GM12891 (cell line): ENCODE measurements at places on chromosomes 4 and X.

- DNase-seq = peak; percentile 16
These were observed 52.8 kb downstream of the GPRIN3 start for GRCh38 chr4:89254847-89255246.

DNA sequence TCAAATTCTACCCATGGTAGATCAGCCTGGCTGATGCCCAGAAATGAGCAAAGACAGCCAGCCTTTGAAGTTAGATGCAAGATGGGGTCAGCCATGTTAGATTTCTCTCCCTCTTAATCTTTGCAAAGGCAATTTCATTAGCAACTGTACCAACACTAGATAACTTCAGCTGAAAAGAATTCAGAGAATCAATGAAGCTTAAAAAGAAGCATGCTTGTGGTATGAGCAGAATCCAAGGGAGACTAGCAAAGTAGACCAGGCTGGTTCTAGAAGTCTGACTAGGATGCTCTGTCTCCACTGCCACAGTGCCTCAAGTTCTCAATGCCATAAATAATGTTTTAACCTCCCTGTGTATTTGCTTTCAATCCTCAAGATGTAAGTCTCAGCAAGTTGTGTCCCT, 247.3 kb downstream of the SLC7A11 start:
- DNase-seq = no peak

- no peak for DNase-seq
These were observed 36.3 kb upstream of the ZFX start for GRCh38 chrX:24113181-24113580.

GRCh38 chr4:121380776-121381462, at the start of gene QRFPR:
TSS of gene QRFPR (minus strand) at chr4:121381018. CDS start at chr4:121380647, 371 bp downstream.
- no peak for DNase-seq

- no peak for DNase-seq
These were observed 116.2 kb downstream of the GATB start for GRCh38 chr4:151644622-151645021.

- no peak for DNase-seq
These were observed 45.1 kb downstream of the DTHD1 start for GRCh38 chr4:36326476-36327029.

DNA sequence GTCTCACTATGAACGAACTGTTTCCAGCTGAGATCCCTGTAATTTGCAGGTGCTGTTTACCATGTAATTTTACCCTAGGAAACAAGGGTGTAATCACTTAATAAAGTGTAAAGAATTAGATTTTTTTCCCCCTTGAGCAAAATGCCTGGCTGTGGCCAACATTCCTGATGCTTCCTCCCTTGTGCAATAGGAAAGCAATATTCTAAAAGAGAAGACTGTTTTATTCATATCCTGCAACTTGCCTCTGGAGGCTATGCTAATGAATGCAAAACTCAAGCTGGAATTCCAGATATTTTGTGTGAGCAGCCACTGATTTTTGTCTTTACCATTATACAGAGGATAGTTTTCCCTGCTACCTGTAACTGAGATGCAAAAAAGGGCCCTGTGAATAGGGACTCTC, 98.0 kb downstream of the AWAT2 start:
- DNase-seq = no peak

- DNase-seq = peak; percentile 25
These were observed 26.5 kb upstream of the XIAP start for GRCh38 chrX:123833387-123833786.

DNA sequence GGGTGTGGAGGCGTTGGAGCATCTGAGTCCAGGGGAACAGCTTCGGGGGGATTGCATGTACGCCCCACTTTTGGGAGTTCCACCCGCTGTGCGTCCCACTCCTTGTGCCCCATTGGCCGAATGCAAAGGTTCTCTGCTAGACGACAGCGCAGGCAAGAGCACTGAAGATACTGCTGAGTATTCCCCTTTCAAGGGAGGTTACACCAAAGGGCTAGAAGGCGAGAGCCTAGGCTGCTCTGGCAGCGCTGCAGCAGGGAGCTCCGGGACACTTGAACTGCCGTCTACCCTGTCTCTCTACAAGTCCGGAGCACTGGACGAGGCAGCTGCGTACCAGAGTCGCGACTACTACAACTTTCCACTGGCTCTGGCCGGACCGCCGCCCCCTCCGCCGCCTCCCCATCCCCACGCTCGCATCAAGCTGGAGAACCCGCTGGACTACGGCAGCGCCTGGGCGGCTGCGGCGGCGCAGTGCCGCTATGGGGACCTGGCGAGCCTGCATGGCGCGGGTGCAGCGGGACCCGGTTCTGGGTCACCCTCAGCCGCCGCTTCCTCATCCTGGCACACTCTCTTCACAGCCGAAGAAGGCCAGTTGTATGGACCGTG, 2.2 kb downstream of the AR start:
- DNase-seq = no peak

DNA sequence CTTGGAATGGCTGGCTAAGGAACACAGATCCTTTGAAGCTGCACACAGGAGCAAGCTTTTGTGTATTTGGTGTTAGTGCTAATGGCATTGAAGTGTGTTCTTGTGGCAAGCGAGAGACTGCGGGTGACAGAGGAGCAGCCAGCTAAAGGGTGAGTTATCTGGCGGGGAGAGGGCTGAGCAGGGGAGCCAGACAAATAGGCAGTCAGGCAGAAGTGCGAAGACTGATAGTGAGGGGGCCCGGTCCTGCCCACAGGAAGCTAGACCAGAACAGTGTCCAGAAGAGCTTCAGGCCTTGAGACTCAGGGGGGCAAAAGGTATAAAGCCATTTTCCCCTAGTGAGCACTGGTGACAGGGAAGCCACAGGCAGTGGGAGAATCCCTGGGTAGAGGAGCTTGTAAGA, 49.6 kb upstream of the MAMLD1 start:
- no peak for DNase-seq

GRCh38 chrX:2632533-2633504, 58.3 kb upstream of the CD99 start:
- no peak for DNase-seq

- no peak for DNase-seq
These were observed 110.6 kb upstream of the ITM2A start for GRCh38 chrX:79477691-79478090.

GRCh38 chr4:140800666-140801065, 44.5 kb upstream of the TBC1D9 start:
- no peak for DNase-seq

DNA sequence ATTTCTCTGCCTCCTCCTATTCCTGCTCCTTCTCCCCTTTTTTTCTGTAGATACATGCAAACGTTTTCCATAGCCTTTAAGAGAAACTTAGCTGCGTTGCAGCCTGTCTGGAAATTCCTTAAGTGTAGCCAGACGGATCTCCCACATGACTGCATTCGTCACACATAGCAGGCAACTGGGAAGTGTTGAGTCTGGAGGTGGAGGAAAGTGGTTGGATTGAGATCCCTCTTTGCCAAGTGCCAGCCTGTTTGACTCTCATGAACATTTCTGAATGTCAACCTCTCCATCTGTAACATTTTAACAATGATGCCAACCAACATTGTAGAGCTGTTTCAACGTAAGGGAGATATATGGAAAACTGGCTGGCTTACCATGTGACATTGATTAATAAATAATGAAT, 45.1 kb upstream of the FAM9A start:
- no peak for DNase-seq

GRCh38 chr4:184826691-184827270, 1.0 kb upstream of the ACSL1 start:
- no peak for DNase-seq

DNA sequence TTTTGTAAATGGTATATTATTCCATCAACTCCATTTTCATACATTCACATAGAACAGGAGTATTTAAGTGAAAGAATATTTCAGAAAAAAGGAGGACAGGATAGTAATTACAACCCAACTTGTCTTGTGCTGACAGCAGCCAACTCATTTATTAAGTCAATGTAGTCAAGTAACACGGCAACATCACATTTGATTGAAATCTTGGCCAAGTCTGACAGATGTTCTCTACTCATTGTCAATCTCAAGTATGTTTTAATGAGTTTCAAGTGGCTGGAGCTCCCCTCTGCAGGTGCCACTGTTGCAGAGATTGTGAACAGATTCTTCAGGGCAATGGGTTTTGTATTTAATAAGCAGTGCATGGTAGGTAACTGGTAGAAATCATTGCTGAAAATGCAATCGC, 332.5 kb downstream of the C4orf33 start:
- DNase-seq = no peak

GRCh38 chrX:57596516-57596915, 4.7 kb downstream of the ZXDB start:
- DNase-seq = no peak

GRCh38 chrX:3244955-3245354, 101.5 kb downstream of the MXRA5 start:
- DNase-seq = no peak

- DNase-seq = peak; percentile 8
These were observed 47.5 kb upstream of the SCRG1 start for GRCh38 chr4:173446416-173446815.

DNA sequence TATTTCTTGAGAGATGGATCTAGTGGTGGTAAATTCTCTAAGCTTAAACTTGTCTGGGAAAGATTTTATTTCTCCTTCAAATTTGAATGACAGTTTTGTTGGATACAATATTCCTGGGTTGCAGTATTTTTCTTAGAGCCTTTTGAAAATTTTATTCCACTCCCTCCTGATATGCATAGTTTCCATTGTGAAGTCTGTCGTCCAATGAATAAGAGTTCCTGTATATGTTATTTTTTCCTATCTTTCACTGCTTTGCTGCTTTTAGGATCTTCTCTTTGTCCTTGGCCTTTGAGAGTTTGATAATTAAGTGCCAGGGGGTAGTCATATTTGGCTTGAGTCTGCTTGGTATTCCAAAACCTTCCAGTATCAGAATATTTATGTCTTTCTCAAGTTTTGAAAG, 1156.4 kb upstream of the AGA start:
- DNase-seq = no peak

DNA sequence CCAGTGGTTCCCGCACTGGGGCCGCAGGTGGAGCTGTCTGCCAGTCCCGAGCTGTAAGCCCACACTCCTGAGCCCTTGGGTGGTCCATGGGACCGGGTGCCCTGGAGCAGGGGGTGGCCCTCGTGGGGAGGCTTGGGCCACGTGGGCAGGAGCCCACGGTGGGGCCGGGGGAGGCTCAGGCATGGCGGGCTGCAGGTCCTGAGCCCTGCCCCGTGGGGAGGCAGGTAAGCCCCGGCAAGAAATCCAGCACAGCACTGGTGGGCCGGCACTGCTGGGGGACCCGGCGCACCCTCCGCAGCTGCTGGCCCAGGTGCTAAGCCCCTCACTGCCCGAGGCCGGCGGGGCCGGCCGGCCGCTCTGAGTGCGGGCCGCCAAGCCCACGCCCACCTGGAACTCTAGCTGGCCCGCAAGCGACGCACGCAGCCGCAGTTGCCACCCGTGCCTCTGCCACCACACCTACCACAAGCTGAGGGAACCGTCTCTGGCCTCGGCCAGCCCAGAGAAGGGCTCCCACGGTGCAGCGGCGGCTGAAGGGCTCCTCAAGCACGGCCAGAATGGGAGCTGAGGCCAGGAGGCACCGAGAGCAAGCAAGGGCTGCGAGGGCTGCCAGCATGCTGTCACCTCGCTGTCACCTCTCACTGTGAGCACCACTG, 2.0 kb upstream of the METAP1 start:
- no peak for DNase-seq
